ENCODE measurements at places on chromosomes 7 and 10.
A peak's percentile ranks its signal among the peaks of the same experiment; 100 is the strongest.

DNA sequence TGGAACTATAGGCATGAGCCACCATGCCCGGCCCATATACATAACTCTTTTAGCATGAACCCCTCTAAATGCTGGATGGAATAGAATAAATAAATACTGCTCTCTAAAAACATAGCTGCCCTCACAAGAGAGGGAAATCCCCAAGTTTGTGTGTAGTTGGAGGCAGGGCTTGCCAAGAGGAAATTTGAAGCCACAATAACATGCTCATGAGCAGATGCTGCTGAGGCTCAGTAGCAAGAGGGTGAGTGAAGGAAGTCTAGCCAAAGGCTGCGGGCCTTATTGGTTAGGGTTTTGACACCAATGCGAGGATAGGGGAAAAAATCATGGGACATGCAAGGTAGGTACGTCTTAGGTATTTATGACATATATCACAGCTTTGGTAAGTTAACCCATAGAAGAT, 17.3 kb downstream of the TPK1 start:
- DNase-seq, result peak; percentile 48

GRCh38 chr10:115985786-115986185, 287.2 kb downstream of the GFRA1 start:
- DNase-seq, result no peak

DNA sequence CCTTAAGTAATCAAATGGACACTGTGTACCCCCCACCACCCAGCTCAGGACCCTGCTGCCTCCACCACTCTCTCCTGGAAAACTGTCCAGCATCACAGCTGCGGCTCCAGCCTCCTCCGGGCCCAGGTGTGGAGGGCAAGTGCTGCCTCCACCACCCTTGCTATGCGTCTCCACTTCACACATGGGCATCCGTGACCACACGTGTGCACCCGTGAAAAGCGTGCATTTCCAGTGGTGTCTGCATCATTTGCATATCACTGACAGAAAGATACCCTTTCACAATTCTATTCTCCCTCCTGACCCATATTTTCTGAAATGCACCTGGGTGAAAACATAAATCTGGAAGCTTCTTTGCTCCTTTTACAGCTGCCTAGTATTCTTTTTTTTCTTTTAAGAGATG, 89.7 kb upstream of the PDGFA start:
- DNase-seq, result no peak

DNA sequence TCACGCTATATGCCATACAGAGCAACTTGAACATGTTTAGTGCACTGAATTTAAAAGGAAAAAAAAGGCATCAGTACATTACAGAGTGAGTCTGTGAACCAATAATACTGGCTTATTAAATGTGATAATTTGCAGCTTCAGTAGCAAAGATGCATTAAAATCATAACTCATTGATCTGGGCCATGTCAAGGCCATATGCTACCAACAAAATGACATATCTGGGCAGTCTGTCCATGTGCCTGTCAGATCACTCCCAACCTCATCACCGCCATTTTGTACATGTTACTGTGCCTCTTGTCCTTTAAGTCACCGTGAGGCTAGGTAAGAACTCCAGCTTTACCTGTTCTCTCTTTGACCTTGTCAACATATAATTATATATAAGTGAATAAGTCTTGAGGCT, 307.4 kb upstream of the LRGUK start:
- DNase-seq, result no peak

DNA sequence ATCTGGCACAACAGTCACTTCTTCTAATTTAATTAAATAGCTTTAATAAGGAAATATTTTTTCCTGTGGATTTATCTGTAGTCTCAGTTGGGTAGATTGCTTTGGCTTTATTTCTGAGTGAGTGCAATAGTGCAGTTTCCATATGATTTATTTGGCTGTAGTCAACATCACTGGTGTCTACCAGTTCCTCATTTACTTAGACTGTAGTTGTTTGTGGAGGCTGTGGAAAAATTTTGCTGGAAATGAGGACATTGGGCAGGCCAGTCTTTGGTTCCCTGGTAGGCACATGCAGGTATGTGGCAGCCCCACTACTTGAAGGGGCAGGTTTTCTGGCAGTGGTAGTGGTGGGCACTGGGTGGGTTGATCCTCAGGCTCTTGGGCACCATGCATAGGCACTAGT, 15.5 kb downstream of the TAS2R40 start:
- no peak for DNase-seq

DNA sequence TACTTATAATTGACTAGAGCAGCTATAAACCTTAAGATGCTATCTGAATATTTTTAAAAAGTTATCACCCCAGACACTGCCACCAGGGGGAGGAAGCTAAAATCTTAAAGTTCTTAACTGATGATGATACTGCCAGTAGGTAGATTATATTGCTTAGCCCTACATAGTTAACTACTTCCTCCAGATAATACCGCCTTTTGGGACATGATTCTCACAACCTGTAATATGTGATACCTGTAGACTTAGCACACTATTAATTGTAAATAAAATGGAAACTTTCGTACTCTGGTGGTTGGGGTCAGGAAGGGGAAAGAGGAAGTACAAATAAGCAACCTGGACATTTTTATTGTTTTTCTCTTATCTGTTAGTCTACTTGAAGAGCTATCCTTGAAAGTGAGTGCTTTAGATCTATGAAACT, 268.9 kb downstream of the ADK start:
- DNase-seq, result no peak

DNA sequence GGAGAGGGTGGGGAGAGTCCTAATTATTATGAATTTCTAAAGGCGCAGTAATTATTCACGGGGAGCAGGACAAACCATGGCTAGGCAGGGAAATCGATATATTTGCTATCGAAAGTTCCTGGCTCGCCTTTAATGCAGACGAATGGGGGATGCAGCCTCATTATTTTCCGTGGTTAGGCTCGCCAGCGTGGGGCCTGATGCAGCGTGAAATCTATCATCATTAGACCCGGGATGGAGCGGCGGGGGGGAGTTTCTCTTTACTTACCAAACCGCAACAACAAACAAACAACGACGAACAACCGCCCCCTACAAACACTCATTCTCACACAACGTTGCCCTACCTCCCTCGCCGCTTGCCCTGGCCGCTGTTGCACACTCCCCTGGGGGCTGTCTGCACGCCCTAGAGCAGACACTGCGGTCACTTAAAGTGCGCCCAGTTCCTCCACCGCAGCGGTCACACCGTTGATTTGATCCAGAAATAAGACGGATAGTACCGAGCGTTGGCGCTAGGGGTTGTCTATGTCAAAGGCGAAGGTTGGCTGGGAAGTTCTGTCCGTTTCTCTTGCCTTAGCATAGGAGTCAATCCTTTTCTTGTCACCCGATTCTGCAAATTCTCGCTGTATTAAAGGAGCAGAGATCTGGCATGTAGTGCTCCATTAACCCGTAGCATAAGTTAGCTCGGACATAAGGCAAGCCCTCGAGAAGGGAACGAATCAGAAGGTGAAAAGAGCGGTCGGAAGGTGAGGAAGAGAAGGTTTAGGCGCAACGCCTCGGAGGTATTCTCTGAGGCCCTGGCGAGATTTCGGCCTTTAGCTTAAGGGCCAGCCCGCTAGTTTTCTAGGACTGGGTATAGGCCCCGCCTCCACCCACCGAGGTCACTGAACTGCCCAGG, 10.4 kb downstream of the NXPH1 start:
- no peak for DNase-seq

DNA sequence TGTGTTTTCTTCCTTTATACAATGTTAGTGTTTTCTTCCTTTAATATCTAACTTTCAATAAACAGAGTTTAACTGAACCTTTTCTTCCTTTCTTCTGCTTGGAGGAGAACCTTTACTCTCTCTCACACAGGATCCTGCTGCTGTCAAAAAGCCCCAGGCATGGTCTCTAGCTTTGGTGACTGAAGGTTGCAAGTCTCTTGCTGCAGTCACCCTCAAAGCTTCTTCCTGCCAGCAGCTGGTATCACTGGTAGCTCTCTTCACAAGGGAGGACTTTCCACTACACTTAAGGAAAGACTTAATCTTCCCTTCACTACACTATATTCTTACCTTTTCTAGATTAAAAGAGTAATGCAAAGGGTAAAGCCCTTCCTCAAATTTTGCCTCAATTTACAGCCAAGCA, 153.4 kb downstream of the SGMS1 start:
- DNase-seq, result peak; percentile 37

GRCh38 chr7:11748884-11749283, 83.1 kb downstream of the THSD7A start:
- no peak for DNase-seq

- DNase-seq, result no peak
Observed at GRCh38 chr7:148661471-148661870, 37.2 kb upstream of the CUL1 start.

DNA sequence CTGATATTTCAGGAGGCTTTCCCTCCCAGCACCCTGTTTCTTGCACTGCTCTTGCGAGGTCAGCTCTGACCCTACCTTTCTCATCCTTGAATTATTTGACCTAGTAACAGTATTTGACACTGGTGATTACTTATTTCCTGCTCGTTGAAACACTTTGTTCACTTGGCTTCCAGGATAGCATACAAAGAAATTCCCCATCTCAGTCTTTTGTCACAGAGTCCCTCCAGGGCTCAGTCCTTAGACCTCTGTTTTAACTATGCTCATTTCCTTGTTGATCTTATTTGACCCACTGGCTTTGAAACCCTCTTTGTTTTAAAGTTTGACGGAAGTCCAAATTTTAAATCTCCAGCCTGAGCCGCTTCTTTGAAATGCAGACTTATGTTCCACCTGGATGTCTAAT, 29.9 kb downstream of the BMPR1A start:
- no peak for DNase-seq

GRCh38 chr10:3692387-3692999, 92.5 kb downstream of the KLF6 start:
- DNase-seq, result no peak

DNA sequence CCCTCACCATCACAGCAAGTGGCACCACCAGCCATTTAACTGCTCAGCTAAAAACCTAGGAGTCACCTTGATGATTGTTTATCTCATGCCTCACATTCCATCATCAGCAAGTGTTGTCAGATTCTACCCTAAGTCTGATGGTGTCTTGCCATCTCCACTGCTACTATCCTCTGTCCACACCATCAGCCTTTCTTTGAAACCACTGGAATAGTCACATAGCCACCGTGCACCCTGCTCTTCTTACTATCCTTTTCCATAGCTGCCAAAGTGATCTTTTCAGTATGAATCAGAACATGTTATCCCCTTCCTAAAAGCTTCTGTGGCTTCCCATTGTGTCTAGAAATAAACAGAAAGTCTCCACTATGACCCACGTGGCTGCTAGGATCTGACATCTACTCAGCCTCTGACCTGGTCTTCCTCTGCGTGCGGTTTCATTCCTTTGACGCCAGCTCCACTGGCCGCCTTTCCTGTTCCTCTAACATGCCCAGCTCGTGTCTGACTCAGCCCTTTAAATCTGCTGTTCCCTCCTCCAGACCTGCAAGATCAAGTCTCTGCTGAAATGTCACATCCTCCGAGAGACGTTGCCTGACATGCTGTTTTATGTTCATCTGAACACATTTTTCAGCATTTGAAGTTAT, 16.5 kb upstream of the CHN2 start:
- no peak for DNase-seq

GRCh38 chr10:32437334-32437733, 8.6 kb upstream of the CCDC7 start:
- no peak for DNase-seq

GRCh38 chr10:59255463-59255862, 79.0 kb downstream of the PHYHIPL start:
- no peak for DNase-seq

- no peak for DNase-seq
Observed at GRCh38 chr10:14397066-14397465, 66.3 kb upstream of the FRMD4A start.

DNA sequence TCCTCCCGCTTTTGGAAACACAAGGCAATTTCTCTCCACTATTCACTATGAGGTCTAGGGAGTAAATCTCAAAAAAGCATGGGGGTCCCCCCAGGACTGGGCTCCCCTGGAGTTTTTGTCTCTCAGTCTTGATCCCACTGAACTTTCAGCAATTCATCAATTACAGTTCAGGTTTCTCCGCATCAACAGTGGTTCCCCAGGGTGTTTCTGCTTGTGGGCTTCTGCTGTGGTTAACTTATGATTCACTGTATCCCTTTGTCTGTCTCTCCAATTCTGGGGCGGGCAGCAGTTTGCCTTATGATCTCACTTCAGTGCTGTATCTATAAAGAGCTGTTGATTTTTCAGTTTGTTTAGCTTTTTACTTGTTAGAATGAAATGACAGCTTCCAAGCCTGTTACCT, 142.6 kb upstream of the CDC14C start:
- no peak for DNase-seq

DNA sequence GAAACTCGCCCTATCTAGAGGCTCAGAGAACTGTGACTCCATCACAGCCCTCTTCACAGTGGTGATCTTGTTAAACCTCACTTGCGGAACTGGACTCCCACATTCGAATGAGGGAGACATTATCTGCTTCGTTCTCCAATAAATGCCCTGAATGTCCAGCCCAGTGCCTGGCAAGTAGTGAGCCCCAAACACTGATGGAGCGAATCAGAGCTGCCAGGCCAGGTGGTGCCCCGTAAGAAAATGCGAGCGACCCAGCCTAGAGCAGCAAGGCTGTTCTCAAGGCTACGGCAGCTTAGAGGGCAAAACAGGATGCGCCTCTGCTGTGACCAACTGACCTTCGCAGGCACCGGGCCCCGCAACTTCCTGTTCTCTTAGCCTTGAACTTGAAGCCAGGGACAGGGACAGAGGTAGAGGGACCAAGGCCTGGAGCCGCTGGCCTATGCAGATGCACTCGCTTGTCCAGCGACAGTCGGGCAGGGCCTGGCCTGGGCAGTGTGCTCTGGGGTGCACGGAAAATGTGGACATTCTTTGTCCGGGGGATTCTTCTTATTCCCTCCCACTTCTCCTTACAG, 217.6 kb downstream of the TCERG1L start:
- no peak for DNase-seq

DNA sequence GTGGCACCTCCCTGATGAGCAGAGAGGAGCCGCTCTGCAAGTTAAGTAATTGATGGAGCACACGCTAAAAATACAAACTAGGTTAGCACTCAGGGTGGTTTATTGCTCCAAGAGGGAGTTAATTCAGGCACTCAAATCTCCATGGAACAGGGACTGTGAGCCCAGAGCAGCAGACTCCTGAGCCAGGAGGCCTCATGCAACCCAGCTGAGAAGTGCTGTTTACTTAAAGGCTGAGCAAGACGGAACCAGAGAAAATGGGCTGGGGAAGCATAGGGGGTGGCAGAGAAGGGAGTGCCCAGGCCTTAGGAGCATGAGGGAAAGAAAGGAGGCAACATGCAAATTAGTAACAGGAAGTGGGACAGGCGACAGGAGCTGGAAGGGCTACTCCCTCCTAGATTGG, 174.1 kb downstream of the KCNMA1 start:
- no peak for DNase-seq

GRCh38 chr10:3208481-3209406, 36.2 kb upstream of the PITRM1 start:
- no peak for DNase-seq
